GM23248 (cell line): ENCODE measurements at places on chromosomes 12 and 14. TPM values are rescaled to one million over a fixed set of nuclear protein-coding genes. Genes with fewer than 3 reads are reported as not detected.

The MMP19 gene
- polyA plus RNA-seq = 13.8 and 15.7 TPM in 2 replicates

- no peak overlapping the region for H3K27ac ChIP-seq
- H3K36me3 ChIP-seq = no peaks in the 10 kb centered on the region
- H3K4me3 ChIP-seq = 0 out of 2 replicates have a peak overlapping the region, but pooled peaks have one; percentile 9
- peak; percentile 46 for DNase-seq
Measured at GRCh38 chr12:9792961-9793617, 32.4 kb upstream of the CD69 start.

DNA sequence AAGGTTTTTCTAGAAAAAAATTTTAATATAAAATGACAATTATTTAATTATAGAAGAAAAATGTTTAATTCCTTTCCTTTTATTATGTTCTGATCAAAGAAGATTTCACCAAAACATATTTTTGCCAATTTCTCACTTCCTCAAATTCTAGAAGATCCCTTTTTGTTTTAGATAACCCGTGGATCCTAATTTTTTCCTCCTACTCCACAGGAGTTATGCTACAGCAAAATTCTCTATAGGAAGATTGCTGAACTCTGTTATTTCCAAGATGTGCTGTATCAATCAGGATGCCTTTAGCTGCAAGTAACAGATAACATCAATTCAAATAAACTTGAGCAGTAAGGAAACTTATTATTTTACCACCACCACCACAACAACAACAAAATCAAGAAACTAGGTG is 3.8 kb upstream of the SNX6 start:
- H3K36me3 ChIP-seq = no peaks in the 10 kb centered on the region
- no peaks in the 10 kb centered on the region for H3K4me1 ChIP-seq
- no peak for DNase-seq
- no peaks in the 10 kb centered on the region for H3K27me3 ChIP-seq
- H3K4me3 ChIP-seq = no peak overlapping the region

DNA sequence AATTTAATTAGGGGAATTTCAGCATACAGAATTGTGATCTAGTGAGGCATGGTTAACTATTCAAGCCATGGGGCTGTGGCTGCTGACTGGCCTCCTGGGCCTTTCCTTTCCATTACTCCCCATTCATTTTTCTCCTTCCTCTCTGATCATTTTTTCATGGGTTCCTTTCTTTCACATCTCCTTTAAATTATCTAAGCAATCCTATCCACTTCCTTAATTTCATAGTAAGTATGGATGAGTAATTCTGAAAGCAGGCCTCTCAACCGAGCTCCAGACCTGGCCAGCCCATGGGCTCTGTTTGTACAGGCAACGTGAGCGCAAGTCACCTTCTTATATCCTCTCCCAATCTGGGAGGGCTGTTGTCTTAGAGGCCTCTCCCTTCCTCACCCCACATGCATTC is 13.4 kb downstream of the CKAP4 start:
- 0 out of 2 replicates have a peak, but pooled peaks cover 4% of the 10 kb centered on the region for H3K4me1 ChIP-seq
- H3K4me3 ChIP-seq = no peak overlapping the region

DNA sequence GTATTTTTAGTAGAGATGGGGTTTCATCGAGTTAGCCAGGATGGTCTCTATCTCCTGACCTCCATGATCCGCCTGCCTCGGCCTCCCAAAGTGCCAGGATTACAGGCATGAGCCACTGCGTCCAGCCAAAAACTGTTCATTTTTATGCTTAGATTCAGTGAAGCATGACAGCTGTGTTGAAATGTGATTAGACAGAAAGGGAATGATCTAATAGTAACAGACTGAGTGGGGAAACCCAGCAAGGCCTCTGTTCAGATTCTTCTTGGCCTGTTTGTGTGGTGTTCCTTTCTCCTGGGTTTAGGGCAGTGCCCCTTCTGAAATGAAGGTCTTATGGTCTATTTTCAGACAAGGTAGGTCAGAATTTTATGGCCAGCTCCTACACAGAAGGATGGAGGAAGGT is 11.8 kb upstream of the ABCD4 start:
- no peaks in the 10 kb centered on the region for H3K36me3 ChIP-seq
- peaks cover 9% of the 10 kb centered on the region for H3K27me3 ChIP-seq
- H3K4me1 ChIP-seq = no peaks in the 10 kb centered on the region
- H3K27ac ChIP-seq = no peak overlapping the region
- no peak for DNase-seq

DNA sequence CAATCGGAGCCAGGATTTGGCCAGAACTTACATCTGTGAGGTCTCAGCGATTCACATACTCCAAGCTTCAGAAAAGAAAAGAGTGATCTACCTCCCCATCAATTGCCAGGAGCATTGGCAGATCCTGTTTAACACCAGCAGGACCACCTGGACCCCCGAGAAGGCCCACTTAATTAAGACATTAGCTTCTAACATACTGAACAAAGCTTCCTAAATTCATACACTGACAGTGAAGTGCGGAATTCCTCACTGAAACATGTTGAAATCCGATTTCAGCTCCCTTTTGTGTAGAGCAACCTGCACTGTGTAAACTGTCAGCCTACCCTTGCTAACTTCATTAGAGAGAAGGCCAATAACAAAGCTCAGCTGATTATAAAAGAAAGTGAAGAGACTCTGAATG is 274.0 kb downstream of the NOVA1 start:
- H3K27me3 ChIP-seq = no peaks in the 10 kb centered on the region
- H3K36me3 ChIP-seq = no peaks in the 10 kb centered on the region

- H3K27me3 ChIP-seq = no peaks in the 10 kb centered on the region
- H3K27ac ChIP-seq = no peak overlapping the region
- H3K4me1 ChIP-seq = no peaks in the 10 kb centered on the region
- DNase-seq = no peak
- H3K4me3 ChIP-seq = no peak overlapping the region
- H3K36me3 ChIP-seq = peaks cover 15% of the 10 kb centered on the region; the same call in 1 of the 2 replicates
Measured at GRCh38 chr12:4685317-4685716, 34.9 kb upstream of the GALNT8 start.
